ENCODE measurements at places on chromosomes 4 and X.

GRCh38 chrX:117376460-117376859 is 740.1 kb downstream of the KLHL13 start:
- no peak for DNase-seq

- no peak for DNase-seq
These were observed 393.6 kb downstream of the PDGFC start for GRCh38 chr4:156578005-156578404.

- DNase-seq, result no peak
These were observed 86.5 kb upstream of the RPL34 start for GRCh38 chr4:108533876-108534275.

- no peak for DNase-seq
These were observed 119.0 kb downstream of the MANBA start for GRCh38 chr4:102641793-102642192.

DNA sequence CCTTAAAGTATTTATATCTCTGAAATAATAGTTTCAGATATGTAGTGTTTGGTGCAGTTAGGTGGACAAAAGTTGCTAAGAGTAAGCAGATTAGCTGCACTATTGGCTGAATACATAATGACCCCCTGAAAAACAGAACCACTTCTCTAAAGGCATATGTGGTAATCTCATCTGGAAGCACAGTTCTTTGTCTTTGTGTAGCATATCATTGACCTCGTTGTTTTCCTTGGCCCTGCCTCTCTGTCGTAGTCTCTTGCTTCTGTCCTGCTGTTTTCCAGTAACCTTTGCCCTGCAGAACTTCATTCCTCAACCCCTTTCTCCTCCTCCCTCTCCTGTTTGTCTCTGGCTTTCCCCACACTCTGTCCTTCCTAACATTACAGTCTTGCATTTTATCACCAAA is 41.4 kb downstream of the JADE3 start:
- DNase-seq, result no peak

- DNase-seq, result no peak
These were observed 71.3 kb downstream of the SOX3 start for GRCh38 chrX:140433582-140433981.

DNA sequence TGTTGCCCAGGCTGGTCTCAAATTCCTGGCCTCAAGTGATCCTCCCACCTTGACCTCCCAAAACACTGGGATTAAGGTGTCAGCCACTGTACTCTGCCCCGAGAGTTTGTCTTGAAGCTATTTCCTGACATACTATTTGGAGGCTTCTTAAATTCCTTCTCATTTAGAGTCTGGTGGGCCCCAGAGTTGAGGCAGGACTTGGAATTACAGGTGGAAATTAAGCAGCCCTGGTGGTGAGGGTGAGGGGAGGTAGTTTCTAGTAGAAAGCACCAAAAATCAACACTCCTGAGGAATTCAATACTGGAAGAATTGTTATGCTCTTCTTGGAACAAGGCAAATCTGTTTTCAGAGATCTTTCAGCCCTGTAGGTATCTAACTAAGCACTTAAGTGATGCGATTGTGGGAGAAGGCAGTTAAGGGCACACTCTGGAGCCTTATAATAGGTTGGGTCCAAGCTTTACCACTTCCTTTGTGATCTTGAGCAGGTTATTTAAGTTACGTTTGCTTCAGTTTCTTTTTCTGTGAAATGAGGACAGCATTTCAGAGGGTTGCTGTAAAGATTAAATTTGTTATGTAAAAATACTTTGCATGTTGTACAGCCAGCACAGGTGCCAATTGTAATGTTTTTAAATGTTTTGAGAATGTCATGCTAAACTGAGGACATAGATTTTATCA is 200.7 kb downstream of the SOWAHB start:
- no peak for DNase-seq

Data from activated CD8-positive, alpha-beta memory T cell treated with anti-CD3 and anti-CD28 coated beads for 4 hours (primary cell).